ENCODE measurements at places on chromosomes 11 and 22.
A peak's percentile ranks its signal among the peaks of the same experiment; 100 is the strongest.

- no peak for DNase-seq
These were observed 38.1 kb downstream of the AHNAK start for GRCh38 chr11:62508336-62509058.

GRCh38 chr22:48898524-48899250 lies 929.0 kb downstream of the BRD1 start:
- no peak for DNase-seq

DNA sequence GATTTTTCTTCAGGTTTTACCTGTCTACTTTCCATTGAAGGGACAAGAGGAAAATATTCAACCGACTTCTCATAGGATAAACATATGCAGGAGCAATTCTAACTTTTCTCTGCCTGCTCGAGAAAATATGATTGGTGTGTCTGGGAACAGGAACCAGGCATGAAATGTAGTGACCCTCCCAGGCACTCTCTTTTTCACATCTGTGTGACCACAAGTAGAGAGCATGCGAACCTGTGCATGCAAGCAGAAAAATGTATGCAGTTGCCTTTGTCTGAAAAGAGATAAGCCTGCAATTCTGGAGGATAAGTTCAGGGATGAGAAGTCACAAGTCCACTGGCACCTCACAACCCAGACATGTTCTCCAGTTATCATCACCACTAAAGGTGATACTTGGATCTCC lies 583.5 kb upstream of the FAT3 start:
- DNase-seq, result no peak

- DNase-seq, result no peak
These were observed at the start of gene TENM4 for GRCh38 chr11:79440571-79441460. TENM4 (minus strand) TSS chr11:79441030; CDS start chr11:79069944, 371,086 bp downstream.

DNA sequence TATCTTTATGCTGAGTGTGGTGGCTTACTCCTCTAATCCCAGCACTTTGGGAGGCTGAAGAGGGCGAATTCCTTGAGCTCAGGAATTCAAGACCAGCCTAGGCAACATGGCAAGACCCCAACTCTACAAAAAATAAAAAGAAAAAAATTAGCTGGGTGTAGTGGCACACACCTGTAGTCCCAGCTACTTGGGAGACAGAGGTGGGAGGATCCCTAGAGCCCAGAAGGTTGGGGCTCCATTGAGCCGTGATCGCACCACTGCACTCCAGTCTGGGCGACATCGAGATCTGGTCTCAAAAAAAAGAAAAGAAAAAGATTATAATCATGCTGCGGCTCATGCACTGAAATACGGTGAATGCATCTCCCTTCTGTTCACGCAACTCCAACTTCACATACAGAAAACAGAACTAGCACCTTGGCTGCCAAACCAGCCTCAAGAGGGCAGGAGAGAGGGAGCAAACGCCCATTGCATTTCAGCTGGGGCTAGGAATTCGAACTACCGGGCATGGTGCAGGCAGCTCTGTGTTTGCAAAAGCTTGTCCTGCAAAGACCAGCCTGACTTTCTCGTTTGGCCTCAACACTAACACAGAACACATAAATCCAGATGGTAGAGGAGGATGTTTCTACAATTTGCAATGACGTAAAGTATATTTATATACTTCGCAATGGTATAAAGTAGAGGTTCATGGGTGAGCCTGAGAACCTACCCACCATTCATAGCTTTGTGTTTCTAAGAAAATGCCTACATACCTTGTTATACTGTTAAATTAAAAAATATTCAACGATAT lies 6.3 kb upstream of the SYNGR1 start:
- peak; percentile 13 for DNase-seq

GRCh38 chr11:38547462-38547861 lies 1949.4 kb upstream of the RAG2 start:
- DNase-seq, result no peak

DNA sequence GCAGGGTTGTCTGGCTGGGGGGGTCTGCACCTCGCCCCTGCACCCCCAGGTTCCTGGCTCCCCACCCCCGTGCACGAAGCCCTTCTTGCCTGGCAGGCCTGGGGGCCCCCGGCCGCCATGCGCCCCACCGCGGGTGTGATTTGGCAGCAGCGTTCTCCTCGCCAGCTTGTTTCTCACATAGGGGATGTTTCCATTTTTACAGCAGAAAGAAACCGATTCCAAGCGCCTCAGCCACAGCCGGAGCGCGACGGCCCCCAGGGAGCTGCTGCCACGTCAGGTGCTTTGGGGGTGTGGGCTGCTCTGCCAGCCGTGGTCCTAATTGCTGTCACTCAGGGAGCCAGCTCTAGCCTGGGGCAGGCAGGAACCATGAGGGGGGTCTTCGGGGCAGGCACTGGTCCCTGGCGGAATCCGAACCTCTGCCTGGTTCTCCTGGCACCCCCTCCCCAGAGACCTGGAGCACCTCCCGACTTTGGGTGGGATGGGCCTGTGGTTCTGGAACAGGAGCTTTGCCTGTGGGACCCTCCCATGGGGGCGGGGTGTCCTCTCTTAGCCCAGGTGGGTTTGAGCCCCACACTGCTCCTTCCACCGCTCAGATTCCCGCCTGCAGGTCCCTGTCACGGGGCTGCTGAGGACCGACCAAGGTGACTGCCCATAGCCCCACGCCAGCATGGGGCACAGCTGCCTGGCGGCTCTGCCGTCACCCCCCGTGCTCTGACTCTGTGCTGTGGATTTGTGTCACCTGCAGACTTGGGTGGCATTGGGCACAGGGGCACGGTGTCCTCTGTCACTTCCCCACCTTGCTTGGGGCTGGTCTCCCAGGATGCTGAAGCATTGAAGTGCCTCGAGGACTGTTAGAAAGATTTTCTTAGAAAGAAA lies 54.0 kb downstream of the RTN4R start:
- no peak for DNase-seq

GRCh38 chr11:72361321-72361720 lies 73.0 kb downstream of the CLPB start:
- no peak for DNase-seq

DNA sequence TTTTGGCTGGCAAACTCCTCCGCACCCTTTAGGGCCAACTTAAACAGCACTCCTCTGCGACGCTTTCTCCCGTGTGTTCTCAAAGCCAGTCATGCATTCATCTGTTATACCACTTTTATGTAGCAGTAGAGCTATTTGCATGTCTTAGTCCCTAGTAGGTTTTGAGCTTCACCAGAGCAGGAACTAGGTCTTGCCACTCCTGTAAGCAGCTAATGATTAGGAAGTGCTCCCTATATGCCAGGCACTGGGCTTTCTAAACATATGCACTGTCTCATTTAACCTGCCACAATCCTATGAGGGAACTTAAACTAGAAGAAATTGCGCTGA lies 180.8 kb downstream of the DBX1 start:
- DNase-seq, result no peak

GRCh38 chr22:41181349-41182241 lies 23.5 kb upstream of the L3MBTL2 start:
- DNase-seq, result no peak

DNA sequence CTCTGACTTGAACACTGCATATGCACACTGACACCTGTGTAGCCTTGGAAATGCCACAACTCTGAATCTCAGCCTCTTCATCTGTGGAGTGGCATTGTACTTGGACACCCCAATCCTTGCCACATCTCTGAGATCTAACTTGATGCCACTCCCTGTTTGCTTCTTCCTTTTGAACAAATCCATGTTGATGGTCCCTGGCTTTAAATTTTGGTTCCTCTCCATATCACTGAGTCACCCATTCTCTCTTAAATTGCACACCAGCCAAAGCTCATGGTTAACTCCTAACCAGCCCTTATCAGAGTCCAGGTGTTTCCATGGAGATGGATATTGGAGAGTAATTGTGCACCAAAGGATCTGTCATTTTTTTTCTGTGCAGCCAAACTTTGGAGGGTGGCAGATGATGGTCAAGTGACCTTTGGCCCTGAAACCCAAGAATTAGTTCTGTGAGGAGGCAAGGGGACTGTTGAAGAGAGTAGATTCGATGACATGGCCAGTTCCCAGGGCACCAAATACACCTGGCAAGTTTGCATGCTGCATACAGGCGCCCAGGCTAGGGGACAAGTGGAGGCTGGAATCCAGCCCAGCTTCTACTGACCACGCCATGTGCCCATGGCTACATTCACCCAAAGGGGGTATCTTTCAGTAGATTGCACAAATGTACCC lies 25.1 kb upstream of the PAMR1 start:
- DNase-seq, result no peak

DNA sequence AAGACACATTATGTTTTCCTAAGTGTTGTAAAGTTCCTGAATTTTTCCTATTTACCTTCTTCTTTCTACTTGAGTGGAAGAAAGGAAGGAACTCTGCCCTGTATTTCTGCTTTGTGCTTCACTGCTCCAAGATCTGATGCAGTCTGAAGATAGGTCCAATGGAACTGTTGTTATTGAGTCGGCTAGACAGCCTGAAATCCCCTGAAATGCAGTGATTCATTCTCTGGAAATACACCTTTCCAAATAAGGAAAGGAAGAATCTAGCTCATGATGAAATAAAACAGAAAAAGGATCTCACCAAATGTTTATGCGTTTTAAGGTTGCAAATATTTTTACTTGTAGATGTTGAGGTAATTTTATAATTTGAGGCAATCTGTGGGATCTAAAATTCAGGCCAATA lies 322.8 kb downstream of the GUCY1A2 start:
- DNase-seq, result no peak

DNA sequence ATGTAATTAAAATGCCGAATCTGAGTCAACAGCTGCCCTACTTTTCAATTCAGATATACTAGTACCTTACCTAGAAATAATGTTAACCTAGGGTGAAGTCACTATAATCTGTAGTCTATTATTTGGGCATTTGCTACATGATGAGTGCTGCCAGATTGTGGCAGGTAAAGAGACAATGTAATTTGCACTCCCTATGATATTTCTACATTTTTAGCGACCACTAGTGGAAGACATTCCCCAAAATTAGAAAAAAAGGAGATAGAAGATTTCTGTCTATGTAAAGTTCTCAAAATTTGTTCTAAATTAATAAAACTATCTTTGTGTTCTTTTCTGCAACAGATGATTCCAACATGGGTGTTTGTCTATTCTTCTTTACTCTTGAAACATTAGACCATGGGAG lies 14.1 kb downstream of the MS4A1 start:
- no peak for DNase-seq

- no peak for DNase-seq
These were observed 48.4 kb downstream of the COMMD9 start for GRCh38 chr11:36240801-36241200.

- no peak for DNase-seq
These were observed 315.3 kb downstream of the BUD13 start for GRCh38 chr11:116457336-116458007.

- DNase-seq, result no peak
These were observed 6.2 kb upstream of the ANKRD13D start for GRCh38 chr11:67282876-67283371.

DNA sequence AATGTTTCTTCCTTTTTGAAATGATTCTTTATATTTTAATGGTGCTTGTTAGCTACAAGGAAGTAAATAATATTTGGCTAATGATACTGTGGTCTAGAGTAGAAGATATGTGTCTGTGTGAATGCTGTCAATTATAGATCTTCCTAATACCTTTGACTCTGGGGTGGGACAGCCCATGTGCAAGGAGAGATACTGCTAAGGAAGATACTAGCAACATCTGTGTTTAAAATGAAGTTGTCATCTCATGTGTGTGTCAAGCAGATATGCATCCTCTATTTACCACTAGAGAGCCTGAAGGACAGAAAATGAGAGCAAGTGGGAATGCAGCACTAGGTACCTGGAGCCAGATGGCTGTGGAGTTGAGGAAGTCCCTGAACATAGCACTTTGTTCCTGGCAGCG lies 34.1 kb downstream of the PPME1 start:
- no peak for DNase-seq

DNA sequence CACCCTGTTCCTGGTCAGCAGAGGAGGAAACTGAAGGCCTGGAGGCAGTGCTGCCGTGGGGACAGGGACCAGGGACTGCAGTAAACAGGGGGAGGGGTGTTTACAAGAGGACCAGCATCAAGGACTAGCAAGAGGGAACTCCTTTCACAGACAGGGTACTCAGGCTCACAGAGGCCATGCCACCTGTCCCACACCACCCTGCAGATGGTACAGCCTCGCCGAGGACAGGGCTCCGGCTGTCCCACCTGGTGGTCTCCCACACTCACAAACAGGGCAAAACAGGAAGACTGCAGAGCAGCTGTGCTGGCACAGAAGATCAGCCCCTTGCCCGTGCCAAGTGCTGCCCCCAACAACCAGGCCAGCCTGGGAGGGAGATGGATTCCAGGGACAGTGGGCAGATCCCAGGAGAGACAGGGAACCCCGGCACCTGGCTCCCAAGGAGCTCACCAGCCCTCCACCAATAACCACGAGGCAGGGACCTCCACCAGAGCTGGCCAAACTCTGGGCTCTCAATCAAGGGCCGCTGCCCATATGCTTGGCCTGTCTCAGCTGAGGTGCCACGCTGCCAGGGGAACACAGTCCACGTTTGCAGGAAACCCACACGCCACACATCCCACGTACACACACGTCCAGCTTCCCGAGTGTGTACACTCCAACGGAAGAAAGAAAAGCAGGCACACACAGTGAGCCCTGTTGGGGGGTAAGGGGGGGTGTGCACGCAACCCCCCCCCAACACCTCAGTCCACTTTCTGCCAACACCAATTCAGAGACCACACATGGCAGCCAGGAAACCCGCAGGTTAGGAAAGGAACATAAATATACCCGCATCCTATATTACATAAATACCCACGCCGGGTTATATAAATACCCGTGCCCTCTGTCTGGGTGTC lies 2.1 kb downstream of the CSNK1E start:
- no peak for DNase-seq

- DNase-seq, result peak; percentile 63
These were observed 7.2 kb downstream of the CRELD2 start for GRCh38 chr22:49925525-49926128.

GRCh38 chr11:81995889-81996288 lies 737.8 kb downstream of the FAM181B start:
- no peak for DNase-seq

GRCh38 chr11:128854841-128855240 lies 12.3 kb downstream of the KCNJ1 start:
- DNase-seq, result no peak

DNA sequence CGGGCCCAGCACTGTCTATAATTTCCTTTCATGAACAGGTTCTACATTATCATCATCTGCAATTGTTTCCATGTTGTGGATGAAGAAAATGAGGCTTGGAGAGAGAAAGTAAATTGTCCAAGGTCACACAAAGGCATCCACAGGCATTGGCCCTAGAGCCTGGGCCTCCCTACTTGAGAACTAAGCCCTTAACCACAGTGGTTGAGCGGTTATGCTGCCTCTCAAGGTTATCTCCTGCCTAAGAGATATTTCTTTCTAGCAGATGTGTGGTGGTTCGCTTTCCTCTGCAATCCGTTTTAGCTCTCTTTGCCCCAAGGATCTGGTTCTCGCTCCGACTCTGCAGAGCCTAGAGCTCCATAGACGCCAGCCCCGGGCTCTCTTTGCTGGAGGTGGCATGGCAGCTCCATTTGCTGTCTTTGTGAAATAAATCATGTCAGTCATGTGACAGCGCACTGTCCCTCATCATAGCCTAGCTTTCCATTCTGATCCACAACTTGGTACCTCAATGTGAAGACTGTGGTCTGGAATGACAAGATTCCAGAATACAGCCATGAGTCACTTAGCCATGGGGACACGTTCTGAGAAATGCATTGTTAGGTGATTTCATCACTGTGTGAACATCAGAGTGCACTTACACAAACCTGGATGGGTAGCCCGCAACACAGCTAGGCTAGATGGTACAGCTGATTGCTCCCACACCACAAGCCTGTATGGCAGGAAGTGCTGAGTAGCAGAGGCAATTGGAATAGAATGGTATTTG lies 27.2 kb downstream of the RPS6KA4 start:
- DNase-seq, result no peak

- DNase-seq, result no peak
These were observed 351.8 kb downstream of the BUD13 start for GRCh38 chr11:116420770-116421528.
